ENCODE measurements at places on chromosomes 12 and 14.

- no peak for DNase-seq
Observed at GRCh38 chr14:71438684-71439083, 493.5 kb upstream of the RGS6 start.

GRCh38 chr14:22650960-22651521, 6.9 kb upstream of the OR6J1 start:
- DNase-seq: peak; percentile 34

DNA sequence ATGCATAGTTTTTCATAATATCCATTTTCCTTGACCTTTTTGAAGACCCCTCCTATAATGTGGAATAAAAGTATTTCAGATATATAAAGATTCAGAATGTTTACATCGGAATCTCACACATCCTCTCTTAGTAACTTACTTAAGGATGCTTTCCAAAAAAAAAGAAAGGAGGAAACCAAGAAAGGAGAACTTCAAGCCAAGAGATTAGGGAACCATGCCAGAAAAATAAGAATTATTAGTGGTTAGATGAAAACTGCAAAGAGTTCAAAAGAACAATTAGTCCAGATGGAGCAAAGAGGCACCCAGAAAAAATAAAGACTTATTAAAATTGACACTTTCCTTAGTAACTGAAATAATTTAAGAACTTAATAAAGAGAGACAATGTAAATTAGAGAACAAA, 179.2 kb downstream of the DUSP6 start:
- DNase-seq: no peak

GRCh38 chr14:96960598-96961116, 163.5 kb downstream of the VRK1 start:
- no peak for DNase-seq

- DNase-seq: no peak
Observed at GRCh38 chr14:74275241-74275841, 27.4 kb downstream of the ABCD4 start.

DNA sequence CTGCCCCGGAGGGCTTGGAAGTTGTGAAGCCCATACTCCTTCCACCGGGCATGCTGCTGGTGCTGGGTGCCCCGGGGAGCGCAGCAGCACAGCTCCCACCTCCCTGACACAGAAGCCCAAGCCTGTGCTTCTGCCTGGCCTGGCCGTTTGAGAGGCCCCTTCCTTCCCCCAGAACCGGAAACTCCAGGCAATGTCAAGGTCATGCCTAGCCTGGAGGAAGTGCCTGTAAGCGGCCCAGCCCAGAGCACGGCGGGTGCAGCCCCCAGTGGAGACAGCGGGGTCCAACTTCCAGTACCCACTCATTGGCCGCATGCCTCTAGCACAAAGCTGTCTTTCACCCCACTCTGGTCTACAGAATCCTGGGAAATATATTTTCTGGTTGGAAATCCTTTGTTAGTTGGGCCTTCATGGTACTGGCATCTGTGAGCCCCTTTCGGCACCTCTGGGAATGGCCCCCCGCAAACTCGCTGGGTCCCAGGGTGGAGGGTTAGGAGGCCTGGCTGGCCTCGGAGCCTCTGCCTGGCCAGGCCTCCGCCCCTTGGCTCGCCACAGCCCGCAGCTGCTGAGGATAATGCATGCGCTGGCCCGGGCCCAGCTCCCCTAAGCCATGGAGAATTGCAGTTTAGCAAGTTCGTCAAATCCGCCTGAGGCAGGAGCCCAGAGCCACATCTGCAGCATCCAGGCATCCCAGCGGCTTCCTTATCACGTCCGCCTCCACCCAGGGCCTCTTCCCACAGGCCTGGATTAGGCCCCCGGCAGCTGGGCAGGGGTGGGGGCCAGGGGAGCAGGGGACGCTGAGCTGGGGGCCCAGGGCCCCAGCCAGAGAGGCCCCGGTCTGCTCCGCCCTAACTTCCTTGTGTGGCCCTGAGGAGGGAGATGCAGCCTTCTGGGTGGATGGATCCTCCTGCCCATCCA, 48.9 kb upstream of the DLK1 start:
- DNase-seq: no peak

- no peak for DNase-seq
Observed at GRCh38 chr12:88878295-88878694, 298.0 kb upstream of the KITLG start.

DNA sequence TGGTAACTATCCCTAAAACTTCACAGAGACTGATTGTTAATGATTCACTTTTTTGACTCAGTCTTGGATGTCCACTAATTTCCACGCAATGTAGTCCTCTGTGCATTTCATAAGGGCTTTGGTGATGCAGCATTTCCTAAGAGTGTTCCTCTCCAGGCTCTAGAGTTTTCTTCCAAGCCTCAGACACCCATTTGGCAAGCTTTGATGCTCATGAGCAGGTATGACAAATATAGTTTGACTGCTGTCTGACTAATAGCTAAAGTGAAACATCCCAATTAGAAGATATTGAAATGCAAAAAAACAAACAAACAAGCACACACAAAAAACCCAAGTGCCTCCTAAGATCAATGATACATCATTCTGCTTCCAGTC, 1.5 kb upstream of the VAMP1 start:
- no peak for DNase-seq

DNA sequence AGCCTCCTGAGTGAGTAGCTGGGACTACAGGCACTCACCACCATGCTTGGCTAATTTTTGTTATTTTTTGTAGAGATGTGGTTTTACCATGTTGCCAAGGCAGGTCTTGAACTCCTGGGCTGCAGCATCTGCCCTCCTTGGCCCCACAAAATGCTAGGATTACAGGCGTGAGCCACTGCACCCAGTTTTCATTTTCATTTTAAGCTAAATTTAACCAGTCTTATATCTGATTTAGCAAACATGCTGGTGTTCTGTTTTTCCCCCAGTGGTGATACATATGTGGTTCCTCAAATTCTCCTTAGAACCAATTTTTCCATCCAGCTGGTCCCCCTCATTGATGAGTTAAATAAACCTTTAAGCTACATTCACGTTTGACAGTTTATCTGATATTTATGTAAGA, 43.8 kb upstream of the BICD1 start:
- peak; percentile 25 for DNase-seq

GRCh38 chr12:53414756-53415417, 8.8 kb upstream of the AMHR2 start:
- DNase-seq: no peak

- DNase-seq: no peak
Observed at GRCh38 chr12:124651516-124652273, 84.3 kb upstream of the NCOR2 start.

GRCh38 chr14:34580381-34580780, 40.9 kb upstream of the EAPP start:
- no peak for DNase-seq

- no peak for DNase-seq
Observed at GRCh38 chr14:34300330-34300729, 161.7 kb downstream of the SPTSSA start.

DNA sequence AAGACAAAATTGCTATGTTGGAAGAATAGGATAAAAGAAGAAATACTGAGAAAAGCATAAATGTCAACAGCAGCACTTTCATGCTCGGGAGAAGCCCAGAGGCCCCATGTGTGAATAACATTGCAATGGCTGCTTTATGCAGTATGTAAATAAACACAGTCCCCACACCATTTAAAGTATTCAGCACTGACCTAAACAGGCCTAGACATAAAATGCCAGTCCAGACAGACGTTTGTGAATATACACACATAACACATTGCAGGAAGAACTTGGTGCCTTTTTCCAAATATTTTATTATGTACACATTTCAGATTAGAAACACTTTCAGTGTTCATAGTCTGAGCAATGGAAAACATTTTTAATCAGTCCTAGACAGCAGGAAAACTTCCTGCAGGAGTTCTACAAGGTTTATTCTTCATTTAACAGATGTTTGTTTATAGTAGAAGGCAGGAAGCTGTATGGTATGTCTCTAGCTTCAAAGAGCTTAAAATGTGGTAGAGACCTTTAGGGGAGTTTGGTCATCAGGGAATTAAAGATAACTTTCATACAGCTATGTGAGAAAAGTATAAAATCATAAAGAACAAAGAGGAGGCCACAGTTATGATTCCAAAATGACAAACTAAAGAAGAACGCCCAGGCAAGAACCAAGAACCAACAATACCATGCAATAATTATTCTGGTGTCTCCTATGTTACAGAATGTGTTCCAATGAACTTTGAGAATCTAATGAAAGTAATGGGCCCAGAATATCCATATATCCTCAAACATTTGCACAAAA, 30.6 kb upstream of the SLC38A2 start:
- no peak for DNase-seq

DNA sequence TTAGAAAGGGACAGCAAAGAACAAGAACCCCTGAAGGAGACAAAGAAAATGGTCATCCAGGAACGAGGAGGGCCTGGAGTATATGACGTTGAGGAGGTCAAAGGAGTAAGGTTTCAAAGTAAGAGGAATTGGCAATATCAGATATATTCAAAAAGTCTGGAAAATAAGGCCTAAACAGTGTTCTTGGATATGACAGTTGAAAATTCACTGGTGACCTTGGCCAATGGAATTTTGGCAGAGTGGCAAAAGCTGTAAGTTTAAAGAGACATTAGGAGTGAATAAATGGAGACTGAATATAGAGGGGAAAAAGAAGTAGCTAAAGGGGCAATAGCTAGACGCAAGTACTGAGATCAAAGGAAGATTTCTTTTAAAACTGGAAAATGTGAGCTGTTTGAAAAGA, 4.1 kb upstream of the ACTN1 start:
- DNase-seq: no peak

DNA sequence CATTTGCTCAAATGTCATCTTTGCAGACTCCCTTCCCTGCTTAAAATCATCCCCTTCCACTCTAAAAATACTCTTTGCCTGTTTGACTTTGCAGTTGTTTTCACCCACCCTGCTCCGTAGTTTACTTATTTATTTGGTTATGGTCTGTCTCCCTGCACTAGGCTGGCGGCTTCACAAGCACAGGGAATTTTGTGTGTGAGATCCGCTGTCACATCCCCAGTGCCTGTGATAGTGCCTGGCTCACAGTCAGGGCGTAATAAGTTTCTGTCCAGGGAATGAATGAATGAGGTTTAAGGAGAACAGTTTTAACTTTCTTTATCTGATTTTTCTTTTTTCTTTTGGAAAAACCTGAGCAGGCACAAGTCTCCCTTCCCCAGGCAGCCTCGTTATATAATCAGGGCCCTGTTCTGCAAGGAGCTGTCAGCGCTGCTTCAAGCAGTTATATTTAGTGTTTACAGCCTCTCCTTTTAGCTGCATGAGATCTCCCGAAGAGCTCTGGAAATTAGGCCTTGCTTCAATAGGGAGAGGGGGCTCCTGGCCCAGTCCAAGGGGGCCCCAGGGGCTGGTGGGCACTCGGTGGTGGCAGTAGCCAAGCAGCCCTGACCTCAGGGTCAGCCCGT, 107.1 kb downstream of the AACS start:
- DNase-seq: no peak

GRCh38 chr12:116977465-116978380, 67.0 kb downstream of the FBXW8 start:
- DNase-seq: peak; percentile 19

DNA sequence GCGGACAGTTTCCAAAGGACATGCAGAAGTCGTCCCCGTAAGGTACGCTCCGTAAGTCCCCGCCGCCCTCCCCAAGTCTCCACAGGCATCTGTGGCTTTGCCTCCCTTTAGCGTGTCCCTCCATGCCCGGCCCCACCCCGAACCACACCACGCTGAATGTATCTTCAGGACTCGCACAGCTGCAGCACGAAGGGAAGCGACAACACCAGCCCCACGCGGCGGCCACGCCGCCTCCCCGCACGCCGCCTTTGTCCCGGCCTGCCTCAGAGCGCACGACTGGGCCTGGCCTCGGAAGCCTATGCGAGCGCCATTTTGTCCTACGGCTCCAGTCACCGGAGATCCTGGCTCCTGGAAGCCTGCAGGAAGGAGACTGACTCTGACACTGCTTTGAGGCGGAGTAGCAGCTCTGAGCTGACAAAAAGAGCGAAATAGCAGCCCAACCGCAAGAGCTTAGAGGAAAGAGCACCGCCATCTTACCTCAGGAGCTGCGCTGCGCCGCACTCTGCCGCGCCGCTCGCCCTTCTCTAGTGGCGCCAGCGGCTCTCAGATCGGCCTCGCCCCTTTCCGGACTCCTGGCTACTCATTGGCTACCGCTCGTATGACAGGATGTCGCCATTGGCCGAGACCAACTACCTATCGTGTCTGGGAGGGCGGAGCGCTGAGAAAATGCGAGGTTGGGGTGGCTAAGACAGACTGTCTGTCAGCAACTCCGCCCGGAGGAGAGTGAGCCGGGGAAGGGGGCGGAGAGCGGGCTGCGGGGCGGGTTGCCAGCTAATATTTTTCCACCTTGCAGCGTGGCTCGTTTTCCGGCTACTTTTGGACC, at the start of gene KANSL2:
Gene KANSL2 (minus strand): TSS at position 529 of the 823 bp plus-strand sequence. CDS start 606 bp downstream, outside the sequence.
- DNase-seq: peak; percentile 96

DNA sequence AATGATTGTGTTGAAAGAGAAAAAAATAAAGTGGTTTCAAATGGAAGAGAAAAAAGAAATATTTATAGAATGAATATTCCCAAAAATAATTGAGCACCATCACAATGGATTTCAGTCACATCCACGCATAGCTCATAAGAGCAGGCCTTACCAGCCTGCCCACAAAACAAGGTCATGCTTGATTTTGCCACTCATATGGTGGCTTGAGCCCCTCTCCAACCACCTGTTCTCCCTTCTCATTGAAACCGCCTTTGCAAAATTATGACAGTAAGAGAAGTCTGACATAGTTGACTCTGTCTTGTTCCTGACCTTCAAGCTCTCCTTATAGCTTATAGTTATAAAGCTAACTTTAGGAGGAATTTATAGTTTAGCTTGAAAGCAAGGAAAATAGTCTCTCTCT, 33.3 kb upstream of the NAP1L1 start:
- no peak for DNase-seq

DNA sequence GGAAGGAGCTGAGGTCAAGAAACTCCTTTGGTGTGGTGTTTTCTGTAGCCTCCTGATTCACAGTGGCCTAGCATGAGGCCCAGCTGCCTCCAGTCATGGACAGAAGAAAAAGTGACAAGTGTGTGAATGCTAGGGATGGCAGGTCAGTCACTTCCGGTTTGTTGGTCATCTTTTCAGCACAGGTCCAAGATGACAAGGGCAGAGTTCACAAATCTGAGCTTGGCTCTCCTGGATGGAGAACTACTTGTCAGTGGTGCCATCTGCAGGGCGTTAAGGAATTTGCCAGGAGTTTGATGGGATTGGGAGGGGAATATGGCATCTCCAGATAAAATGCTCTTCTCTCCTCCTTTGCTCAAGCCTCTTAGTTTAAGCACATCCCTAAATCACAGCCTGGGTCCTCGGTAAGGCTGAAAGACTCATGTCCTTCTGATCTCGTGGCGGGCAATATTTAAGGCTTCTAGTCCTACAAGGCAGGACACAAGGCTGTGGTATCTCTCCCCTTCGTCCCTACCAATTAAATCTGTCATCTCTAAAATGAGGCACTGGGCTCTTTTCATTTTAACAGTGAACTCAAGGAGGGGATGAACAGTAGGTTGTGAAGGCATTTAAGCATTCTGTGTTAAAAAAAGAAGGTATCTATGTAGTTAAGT, 10.0 kb downstream of the TUBA1B start:
- DNase-seq: no peak

DNA sequence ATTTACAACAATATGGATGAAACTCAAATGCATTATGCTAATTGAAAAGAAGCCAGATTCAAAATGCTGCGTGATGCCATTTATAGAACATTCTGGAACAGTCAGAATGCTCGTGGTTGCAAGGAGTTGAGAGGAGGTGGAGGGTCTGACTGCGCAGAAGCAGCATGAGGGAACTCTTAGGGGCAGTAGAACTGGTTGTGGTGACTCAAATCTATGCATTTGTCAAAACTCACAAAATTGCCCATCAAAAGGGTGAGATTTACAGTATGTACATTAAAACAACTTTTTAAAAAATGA, 113.7 kb upstream of the PDZRN4 start:
- no peak for DNase-seq

- no peak for DNase-seq
Observed at GRCh38 chr14:104105822-104106470, 20.4 kb downstream of the ASPG start.

GRCh38 chr14:102873546-102874061, 48.9 kb upstream of the AMN start:
- DNase-seq: no peak
